Muscle of arm (tissue), 14 donors: ENCODE measurements at places on chromosomes 6 and 20. TPM values are rescaled to one million over a fixed set of nuclear protein-coding genes. Genes with fewer than 3 reads are reported as not detected.

GRCh38 chr6:128803911-128804310 lies 79.0 kb upstream of the LAMA2 start:
- DNase-seq, result no peak

DNA sequence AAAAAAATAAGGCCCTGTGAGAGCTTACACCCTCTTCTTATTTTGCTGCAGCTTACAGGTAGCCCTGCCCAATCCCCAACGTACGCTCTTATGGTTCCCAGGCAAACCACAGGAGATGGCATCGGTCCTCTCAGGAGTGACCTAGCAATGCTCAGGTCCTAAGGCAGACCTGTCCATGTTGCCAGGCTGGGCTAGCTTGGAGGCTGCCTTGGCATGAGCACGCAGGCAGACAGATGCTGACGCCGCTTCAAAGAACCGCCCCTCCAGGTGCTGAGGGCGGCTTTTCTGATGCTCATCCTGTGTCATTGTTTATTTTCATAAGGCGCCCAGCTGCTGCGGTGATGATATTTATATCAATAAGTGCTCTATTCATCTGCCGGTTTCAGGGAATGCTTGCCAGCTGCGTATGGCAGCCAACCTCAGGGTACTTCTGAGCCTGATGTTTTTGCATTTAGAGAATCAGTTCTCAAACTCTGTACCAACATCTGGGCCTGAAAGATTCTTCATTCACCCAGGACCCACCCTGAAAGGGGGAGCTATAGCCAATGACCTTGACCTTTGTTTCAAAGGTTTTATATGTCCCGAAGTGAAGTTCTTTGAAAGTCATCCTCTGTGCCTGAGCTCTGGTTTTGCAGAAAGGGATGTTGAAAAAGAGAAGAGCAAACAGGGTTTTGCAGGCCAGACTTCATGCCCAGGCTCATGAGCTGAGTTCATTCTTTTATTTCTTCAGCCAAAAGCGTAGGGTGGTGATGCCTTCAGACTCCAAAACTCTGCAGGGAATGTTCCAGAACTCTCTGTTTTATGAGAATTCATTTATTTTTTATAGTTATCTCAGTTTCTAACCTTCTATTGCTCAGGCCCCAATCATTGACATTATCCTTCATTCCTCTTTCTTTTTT lies 475.6 kb upstream of the CHD6 start:
- no peak for DNase-seq

The CFB gene
- polyA plus RNA-seq, result 1.4 TPM

GRCh38 chr6:75281653-75282052 lies 2.9 kb downstream of the TMEM30A start:
- DNase-seq, result no peak

- no peak for DNase-seq
These were observed 166.8 kb downstream of the DST start for GRCh38 chr6:56475736-56476457.

GRCh38 chr6:156658186-156658965 lies 118.8 kb upstream of the ARID1B start:
- DNase-seq, result peak; percentile 55

The ADTRP gene
- polyA plus RNA-seq, result not detected

GRCh38 chr20:12928755-12929401 lies 79.9 kb upstream of the SPTLC3 start:
- no peak for DNase-seq

DNA sequence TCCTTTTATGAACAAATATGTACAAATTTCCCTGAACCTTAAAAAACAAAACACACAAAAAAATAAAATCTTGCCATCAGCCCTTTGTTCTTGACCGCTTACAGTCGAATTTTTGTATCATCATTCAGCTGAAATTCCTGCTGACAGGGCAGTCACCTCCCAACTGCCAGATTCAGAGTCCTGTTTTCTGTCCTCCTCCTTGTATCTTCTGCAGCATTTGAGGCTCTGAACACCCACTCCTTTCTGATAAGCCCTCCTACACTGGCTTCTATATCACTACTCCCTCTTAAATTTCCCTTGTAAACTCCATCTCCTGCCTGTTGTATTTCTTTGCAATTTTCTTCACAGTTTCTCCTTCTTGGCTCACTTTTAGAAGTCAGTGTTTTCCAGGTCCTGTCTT lies 77.8 kb upstream of the CCN6 start:
- no peak for DNase-seq

- no peak for DNase-seq
These were observed 21.1 kb downstream of the GCNT2 start for GRCh38 chr6:10542213-10542612.

The PDYN gene
- polyA plus RNA-seq, result not detected

GRCh38 chr6:163585932-163586437 lies 171.5 kb downstream of the QKI start:
- DNase-seq, result no peak
